ENCODE measurements at places on chromosomes 16 and 17. TPM values are rescaled to one million over a fixed set of nuclear protein-coding genes. Genes with fewer than 3 reads are reported as not detected.

The COX11 gene
- 62.9 TPM for total RNA-seq

GRCh38 chr16:89557690-89558490 lies 2.6 kb upstream of the RPL13 start:
- no peaks in the 10 kb centered on the region for H3K27me3 ChIP-seq
- H3K27ac ChIP-seq: peak overlapping the region; percentile 96
- H3K4me1 ChIP-seq: peaks cover 25% of the 10 kb centered on the region
- peaks cover 28% of the 10 kb centered on the region for H3K36me3 ChIP-seq
- DNase-seq: no peak
- no peak overlapping the region for H3K4me3 ChIP-seq

GRCh38 chr16:89189358-89190025 lies 10.8 kb downstream of the SLC22A31 start:
- DNase-seq: no peak
- no peak overlapping the region for H3K4me3 ChIP-seq
- no peaks in the 10 kb centered on the region for H3K36me3 ChIP-seq
- no peaks in the 10 kb centered on the region for H3K27me3 ChIP-seq

- no peaks in the 10 kb centered on the region for H3K36me3 ChIP-seq
- H3K4me1 ChIP-seq: no peaks in the 10 kb centered on the region
- no peak overlapping the region for H3K27ac ChIP-seq
Measured at GRCh38 chr17:15412606-15413005, 54.8 kb downstream of the CDRT4 start.

GRCh38 chr16:6265968-6266367 lies 1066.7 kb upstream of the RBFOX1 start:
- H3K27ac ChIP-seq: no peak overlapping the region
- H3K4me3 ChIP-seq: no peak overlapping the region
- no peaks in the 10 kb centered on the region for H3K27me3 ChIP-seq
- no peak for DNase-seq

GRCh38 chr17:75834279-75834920 lies 9.8 kb downstream of the UNC13D start:
- no peak for DNase-seq
- no peak overlapping the region for H3K4me3 ChIP-seq
- no peaks in the 10 kb centered on the region for H3K27me3 ChIP-seq
- H3K4me1 ChIP-seq: 0 out of 2 replicates have a peak, but pooled peaks cover 3% of the 10 kb centered on the region
- H3K27ac ChIP-seq: no peak overlapping the region
